ENCODE measurements at places on chromosomes 5 and 9.

DNA sequence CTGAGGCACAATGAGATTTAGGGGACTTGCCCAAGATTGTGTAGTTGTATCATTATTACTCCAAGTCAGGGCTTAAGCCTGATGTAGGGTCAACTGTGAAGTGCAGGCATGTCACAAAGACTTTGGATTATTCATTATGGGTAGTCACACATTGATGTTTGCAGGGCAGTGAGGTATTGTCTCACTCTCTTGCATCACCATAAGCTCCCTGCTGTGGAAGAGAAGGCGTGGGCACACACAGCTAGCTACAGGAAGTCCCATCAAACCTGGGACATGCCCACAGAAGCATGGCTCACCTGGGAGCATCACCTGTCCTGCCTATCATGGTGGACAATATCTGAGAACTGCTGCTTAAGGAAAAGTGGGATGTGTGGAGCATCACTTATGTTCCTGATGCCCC is 42.1 kb downstream of the TMOD1 start:
- no peak for DNase-seq

GRCh38 chr5:164742025-164742424 is 1236.6 kb downstream of the MAT2B start:
- no peak for DNase-seq

DNA sequence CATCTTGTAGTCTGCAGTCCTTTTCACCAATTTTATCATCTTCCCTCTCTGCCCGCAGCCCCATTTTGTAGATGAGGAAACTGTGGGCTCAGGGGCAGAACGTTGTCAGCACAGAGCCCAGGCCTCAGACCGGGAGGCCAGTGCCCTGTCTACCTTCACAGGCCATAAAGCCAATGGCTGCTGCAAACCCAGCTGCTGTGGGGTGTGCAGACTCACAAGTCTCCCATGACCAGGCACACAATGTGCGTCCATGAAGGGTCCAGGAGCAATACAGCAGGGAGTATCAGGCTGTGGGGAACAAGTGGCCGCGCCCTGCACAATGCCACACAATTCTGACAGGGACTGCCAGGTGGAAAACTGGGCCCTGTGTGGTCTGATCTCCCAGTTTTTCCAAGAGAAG is 71.0 kb downstream of the COL23A1 start:
- DNase-seq: no peak

- DNase-seq: no peak
These were observed 8.3 kb downstream of the ITGA2 start for GRCh38 chr5:52997424-52997823.

GRCh38 chr5:107456281-107456715 is 214.4 kb downstream of the EFNA5 start:
- DNase-seq: no peak

DNA sequence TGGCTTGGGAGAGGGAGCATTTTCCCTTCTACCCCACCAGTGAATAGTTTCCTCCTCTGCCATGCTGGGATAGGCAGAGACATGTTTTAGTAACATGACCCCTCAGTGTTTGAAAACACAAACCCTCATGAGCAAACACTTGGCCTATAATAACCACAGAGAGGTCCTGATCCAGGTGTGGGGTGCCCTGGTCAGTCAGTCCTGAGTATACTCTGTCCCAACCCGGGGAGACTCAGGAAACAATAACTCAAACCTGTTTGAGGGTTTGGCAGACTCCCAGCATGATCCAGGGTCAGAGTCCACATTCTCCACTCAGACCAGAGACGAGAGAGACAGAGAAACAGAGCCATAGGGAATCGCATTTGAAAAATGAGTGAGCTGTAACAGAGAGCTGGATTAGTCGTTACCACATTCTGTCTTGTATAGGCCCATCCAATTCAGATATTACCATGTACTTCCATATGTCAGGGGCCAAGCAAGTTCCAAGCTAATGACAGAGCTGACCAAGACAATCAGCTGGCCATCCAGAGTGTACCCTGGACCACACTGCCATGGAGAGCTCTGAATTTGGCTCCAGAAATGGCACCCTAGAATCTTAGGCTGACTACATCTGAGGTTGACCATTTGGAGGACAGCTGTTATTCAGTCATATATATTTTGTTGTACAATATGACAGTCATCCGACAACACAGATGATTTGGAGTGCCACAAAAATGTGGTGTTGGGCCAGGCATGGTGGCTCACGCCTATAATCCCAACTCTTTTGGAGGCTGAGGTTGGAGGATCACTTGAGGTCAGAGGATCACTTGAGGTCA is 4.2 kb upstream of the CA9 start:
- DNase-seq: no peak

GRCh38 chr5:174401793-174402192 is 322.6 kb upstream of the MSX2 start:
- no peak for DNase-seq

DNA sequence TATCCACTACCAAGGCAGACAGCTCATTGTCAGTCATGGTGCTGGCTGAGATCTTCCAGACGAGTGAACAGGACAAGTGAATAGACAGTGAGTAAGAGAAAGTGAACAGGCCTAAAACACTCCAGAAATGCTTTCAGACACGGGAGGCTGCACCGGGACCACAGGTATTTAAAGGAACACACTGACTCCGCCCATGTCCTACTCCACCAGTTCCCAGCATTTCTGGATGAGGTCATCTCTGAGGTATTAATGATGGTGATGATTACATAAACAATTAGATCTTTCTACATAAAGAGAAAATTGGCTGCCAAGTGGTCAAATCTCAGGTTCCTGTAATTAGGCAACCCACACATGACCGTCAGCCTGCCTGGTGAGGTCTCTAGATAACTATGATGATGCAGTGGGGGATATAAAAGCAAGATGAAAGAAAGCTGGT is at the start of gene ACTBL2:
TSS of gene ACTBL2 (minus strand) at position 141 of the 436 bp plus-strand sequence. CDS start at position 37, 104 bp downstream.
- DNase-seq: no peak

DNA sequence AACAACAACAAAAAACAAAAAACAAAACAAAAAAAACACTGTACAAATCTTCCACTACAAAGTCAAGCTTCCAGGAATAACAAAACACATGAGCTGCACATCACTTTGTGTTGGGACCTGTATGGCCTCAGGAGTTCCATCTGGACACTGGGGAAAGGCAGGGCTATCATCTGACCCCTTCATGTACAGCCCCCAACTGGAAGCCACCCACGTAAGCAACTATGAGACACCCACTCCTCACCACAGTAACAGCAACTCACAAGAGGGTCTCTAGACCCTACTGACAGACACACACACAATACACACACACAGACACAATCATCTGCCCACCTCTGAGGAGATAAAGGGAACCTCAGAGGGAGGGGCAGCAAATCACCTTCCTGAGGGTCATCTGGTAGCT is 81.7 kb upstream of the LRRTM2 start:
- no peak for DNase-seq

DNA sequence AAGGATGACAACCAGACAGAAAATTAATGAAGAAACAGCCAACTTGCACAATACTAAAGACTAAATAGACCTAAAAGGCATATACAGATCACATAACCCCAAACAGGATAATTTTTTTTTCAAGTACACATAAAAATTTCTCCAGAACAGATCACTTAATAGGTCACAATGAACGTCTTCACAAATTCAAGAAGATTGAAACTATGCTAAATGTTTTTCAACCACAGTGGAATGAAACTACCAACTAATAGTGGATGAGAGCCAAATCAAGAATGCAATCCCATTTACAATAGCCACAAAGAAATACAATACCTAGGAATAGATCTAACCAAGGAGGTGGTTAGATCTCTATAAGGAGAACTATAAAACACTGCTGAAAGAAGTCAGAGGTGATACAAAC is 145.8 kb downstream of the TMEM232 start:
- no peak for DNase-seq

- DNase-seq: no peak
These were observed 2.7 kb downstream of the LEAP2 start for GRCh38 chr5:132876020-132876759.

GRCh38 chr5:116953251-116953930 is 378.8 kb upstream of the SEMA6A start:
- no peak for DNase-seq

GRCh38 chr5:41368158-41368557 is 142.2 kb downstream of the PLCXD3 start:
- DNase-seq: no peak

DNA sequence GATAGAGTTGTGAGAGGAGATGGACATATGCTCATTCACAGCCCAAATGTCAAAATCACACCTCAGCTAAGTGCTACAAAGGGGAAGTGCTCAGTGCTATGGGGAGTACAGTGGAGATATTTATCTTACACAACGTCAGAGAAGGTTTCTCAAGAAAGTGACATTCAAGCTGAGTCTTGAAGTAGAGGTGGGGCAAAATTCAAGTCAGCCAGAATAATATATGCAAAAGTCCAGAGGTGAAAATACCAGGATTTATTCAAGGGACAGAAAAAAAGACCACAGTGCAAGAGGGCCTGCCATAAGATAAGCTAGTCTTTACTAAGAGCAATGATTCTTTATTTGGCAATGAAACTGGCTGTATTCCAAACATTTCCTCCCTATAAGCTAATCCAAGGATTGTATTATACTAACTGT is 327.8 kb upstream of the PIK3R1 start:
- DNase-seq: no peak

DNA sequence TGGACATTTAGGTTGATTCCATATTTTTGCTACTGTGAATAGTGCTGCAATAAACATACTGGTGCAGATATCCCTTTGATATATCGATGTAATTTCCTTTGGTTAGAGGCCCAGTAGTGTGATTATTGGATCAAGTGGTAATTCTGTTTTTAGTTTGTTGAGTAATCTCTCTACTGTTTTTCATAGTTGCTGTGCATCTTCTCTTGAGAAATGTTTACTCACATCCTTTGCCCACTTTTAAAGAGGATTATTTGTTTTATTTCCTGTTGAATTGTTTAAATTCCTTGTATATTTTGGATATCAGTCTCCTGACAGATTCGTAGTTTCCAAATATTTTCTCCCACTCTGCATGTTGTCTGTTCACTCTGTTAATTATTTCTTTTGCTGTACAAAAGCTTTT is 352.6 kb upstream of the TARS1 start:
- no peak for DNase-seq

DNA sequence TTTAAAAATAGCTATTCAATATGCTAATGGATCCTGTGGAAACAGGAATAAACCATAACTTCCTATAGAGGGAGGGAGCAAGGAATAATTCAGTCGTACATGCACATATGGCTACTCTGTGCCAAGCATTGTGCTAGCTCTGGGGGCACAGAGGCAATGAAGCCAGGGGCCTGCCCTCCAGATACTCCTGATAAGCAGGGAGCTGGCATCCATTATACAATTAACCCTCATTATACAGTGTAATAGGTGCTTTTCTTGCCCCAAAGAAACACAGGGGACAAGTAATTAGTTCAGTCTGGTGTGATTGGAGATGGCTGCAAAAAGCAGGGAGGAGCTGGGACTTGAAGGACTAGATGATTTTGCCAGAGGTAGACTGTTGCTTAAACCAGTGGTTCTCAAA is 200.4 kb downstream of the SREK1 start:
- no peak for DNase-seq

DNA sequence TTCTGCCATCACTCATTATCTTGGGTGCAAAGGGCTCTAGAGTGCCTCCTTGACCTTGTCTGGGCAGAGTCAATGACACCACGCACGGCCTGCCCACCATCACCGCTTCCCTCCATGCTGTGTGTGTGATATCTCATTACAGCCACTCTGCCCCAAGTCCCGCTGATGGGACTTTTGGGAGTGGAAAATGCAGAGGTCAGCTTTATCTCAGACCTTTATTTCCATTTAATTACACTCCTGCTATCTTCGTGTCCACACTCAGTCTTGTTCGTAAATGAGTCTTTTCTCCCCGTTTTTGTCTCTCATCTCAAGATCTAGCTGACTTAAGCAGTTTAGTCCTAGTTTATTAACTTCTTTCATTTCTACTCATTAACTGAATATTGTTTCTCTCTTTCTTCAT is 226.2 kb downstream of the ICE1 start:
- no peak for DNase-seq

DNA sequence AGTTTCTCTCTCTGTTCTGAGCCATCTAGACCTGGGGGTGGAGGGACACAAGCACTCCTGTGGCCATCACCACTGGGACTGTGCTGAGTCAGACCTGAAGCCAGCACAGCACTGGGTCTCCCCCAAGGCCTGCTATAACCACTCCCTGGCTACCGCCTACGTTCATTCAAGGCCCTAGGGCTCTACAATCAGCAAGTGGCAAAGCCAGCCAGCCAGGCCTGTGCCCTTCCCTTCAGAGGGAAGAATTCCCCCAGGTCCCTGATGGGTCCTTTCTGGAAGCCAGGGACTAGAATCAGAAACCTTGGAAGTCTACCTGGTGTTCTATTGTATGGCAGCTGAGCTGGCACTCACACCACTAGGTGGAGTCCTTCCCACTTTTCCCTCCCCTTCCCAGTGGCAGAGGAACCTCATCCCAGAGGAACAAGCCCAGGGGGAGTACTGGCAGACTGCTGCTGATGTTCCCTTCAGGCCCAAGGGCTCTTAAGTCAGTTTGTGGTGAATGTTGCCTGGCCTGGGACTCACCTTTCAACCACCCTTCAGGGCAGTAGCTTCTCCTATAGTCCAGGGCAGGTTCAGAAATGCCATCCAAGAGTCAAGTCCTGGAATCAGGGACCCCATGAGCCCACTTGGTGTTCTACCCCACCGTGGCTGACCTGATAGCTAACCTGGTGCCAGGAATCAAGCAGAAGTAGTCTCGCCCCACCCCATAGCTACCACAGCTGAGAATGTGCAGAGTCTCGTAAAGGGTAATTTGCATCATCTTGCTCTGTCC is 20.0 kb downstream of the JMY start:
- peak; percentile 69 for DNase-seq

GRCh38 chr9:125359011-125359410 is 97.4 kb downstream of the GAPVD1 start:
- DNase-seq: no peak

DNA sequence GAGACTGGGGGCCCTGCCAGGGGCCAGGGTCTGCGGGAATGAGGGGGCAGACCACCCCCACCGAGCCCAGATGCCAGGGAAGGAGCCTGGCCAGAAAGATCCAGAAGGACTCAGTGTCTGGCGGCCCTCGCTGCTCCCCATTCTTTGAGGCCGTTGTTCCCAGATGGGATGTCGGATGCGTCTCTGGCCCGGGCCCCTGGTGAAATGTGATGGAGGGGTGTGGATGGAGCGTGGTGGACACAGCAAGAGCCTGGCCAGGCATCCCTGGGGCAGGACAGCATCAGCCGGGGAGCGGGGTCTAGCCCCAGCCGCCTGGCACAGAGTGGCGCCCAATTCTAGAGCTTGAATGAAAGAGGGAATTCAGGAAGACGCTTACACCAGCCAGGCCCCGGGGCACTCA is 46.2 kb upstream of the NKD2 start:
- DNase-seq: no peak

DNA sequence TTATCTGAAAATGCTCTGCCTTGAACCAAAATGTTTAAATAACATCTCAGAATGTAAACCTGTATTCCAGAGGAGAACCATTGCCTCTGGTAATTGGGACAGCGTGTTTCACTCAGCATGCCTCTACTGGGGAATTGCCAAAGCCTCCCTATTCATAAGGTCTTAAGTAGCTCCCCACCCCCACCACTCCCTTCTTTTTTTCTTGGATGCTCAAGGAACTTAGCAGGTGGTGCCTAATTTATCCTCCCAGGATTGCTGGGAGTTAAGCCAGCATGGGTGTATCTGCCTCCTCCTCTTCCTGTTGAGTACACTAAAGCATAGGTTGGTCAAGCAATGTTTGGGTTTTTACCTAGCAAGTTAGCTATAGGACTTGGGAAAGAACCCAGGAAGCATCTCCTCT is 220.2 kb downstream of the DMAC1 start:
- DNase-seq: no peak

GRCh38 chr5:136776022-136776927 is 410.9 kb upstream of the TRPC7 start:
- DNase-seq: no peak
